ENCODE measurements at places on chromosomes 6 and 20.

DNA sequence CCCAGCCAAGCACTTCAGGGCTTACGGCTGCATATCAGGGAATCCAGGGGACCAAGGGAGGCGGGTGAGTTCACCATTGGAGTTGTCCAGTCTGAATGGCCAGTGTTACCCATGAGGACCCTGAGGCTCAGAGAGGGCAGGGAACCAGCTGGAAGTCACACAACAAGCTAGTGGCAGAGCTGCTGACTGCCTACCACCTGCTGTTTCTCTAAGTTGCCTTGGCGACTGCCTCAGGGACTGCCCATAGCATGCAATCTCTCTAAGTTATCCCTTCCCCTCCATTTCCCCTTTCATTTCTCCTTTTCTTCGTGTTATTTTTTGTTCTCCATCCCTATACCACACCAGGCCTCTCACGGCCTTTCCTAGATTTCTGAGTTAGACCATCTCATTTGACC is 71.8 kb upstream of the SIRPA start:
- DNase-seq: no peak

DNA sequence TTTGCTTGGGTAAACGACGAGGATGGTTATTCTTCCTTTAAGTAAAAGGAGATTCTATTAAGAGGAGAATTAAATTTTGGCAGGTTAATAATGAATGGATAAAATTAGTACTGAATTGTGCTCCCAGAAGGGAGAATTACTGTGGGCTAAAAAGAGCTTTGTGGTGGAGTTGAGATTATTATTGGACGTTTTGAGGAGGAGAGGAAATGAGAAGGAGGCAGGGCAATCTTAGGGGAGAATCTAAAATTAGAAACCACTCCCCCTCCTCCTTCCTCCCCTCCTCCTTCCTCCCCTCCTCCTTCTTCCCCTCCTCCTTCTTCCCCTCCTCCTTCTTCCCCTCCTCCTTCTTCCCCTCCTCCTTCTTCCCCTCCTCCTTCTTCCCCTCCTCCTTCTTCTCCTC is 331.8 kb downstream of the PRL start:
- no peak for DNase-seq

GRCh38 chr20:62043131-62043914 is 22.4 kb downstream of the TAF4 start:
- no peak for DNase-seq

DNA sequence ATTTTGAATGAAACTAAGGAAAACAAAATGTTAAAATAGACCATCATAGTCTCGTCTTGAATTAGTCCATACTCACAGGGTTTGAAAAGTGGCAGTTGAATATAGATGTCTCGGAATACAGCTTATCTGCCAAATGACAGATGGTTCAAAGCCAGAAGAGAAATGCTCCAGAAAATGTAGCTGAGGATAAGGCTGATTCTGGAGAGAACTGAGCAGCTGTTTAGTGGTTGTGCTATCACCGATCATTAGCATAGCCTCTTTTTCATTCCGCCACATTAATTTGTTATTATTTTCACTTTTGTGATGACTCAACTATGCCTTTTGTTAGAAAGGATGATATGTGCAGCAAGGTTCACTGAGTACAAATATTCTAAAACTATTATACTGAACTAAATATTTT is 390.2 kb upstream of the MAN1A1 start:
- DNase-seq: no peak

GRCh38 chr6:4172368-4172767 is 37.0 kb upstream of the ECI2 start:
- no peak for DNase-seq

GRCh38 chr6:143059663-143060353 is 881 bp upstream of the AIG1 start:
- DNase-seq: no peak

- no peak for DNase-seq
Measured at GRCh38 chr6:87029711-87030314, 65.1 kb downstream of the CGA start.

Measured in GOT3 (cell line).